ENCODE measurements at places on chromosomes 6 and 20. TPM values are rescaled to one million over a fixed set of nuclear protein-coding genes. Genes with fewer than 3 reads are reported as not detected.

The RSPH9 gene
- total RNA-seq: 0.23 TPM

The SAPCD1 gene
- total RNA-seq: 5.4 TPM

The FAM217A gene
- total RNA-seq: not detected

The LY6G6C gene
- not detected for total RNA-seq

The LINC00237 gene
- not detected for total RNA-seq

The SIRPB2 gene
- total RNA-seq: 2.2 TPM

The OTOR gene
- not detected for total RNA-seq
